CD4-positive, alpha-beta T cell treated with Interleukin-17A for 4 hours (primary cell): ENCODE measurements at places on chromosomes 13 and 19.
A peak's percentile ranks its signal among the peaks of the same experiment; 100 is the strongest.

DNA sequence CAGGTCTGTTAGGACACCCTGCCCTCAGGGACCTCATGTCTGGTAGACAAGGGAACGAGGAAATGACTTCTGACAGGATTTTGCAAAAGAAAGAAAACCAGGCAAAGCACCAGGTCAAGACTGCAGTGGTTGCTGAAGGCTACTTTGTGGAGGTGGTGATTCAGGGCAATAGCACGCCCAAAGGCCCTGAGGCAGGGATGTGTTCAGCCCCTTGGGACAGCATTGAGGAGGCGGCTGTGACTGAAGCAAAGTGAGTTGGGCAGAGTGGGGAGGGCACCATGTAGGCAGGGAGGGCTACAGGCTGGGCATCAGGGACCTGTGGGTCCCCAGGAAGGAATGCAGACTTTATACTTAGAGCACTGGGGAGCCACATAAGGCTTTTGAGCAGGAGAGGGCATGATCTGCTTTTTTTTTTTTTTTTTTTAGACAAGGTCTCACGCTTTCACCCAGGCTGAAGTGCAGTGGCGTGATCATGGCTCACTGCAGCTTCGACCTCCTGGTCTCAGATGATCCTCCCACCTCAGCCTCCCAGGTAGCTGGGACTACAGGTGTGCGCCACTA, 10.8 kb upstream of the HOMER3 start:
- no peak for DNase-seq

GRCh38 chr13:111526922-111527321, 206.5 kb downstream of the TEX29 start:
- no peak for DNase-seq

GRCh38 chr19:49142866-49143335, 12.3 kb downstream of the HRC start:
- DNase-seq, result peak; percentile 72

DNA sequence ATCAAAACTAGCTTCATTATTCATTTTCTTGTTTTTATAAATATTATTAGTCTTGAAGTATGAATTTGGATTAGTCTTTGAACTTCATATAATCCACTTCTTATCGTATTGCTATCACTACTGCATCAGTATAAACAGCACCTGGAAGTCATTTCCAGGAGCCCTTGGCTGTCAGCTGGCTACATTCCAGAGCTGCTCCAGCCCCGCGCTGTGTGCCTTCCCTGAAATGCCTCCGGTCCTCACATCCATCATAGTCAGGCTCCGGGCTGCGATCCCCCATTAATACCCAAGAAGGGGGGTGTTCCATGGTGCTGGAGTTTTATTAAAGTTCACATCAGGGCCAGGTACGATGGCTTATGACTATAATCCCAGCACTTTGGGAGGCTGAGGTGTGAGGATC, 124.3 kb upstream of the GJB6 start:
- no peak for DNase-seq

- no peak for DNase-seq
These were observed 34.4 kb downstream of the MZT1 start for GRCh38 chr13:72692884-72693514.
